ENCODE measurements at places on chromosomes 3 and 15.

DNA sequence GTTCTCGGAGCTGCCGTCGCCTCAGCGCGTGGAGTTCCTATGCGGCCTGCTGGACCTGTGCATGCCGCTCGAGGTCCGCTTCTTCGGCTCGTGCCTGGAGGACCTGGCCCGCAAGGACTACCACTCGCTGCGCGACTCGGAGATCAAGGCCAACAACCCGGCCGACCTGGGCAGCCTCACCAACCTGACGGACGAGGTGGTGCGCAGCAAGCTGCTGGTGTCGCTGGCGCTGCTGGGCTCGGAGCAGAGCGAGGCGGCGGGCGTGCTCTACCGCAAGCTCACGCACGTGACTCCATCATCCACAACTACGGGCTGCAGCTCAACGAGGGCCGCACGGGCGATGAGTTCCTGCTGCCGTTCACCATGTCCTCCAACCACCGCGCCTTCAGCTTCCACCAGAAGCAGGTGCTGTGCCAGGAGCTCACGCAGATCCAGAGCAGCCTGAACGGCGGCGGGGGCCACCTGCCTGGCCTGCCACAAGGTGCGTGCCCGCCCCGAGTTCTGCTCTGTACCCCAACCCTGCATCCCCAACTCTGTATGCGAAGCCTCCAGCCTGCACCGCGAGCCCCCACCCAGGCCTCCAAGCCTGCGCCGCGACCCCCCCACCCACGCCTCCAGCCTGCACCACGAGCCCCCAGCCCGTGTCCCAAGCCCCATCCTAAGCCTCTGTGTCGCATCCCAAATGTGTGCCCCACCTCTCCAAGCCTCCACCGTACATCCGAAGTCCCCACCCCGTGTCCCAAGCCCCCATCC lies 178.2 kb downstream of the OR4M2 start:
- DNase-seq, result no peak

- no peak for DNase-seq
Measured at GRCh38 chr3:119149484-119149883, 3.5 kb downstream of the TEX55 start.

DNA sequence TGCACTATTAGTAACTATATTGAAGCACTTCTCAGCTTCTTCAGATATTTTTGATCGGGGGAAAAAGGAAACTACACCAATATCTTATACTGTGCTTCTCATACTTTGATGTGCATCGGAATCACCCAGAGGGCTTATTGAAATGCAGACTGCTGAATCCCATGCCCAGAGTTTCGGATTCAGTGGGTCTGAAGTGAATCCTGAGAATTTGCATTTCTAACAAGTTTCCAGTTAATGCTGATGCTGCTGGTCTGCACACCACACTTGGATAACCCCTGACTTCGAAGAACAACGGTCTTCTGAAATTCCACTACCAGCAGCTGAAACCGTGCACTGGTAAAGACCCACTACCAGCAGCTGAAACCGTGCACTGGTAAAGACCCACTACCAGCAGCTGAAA lies 243.9 kb downstream of the NTRK3 start:
- DNase-seq, result no peak

DNA sequence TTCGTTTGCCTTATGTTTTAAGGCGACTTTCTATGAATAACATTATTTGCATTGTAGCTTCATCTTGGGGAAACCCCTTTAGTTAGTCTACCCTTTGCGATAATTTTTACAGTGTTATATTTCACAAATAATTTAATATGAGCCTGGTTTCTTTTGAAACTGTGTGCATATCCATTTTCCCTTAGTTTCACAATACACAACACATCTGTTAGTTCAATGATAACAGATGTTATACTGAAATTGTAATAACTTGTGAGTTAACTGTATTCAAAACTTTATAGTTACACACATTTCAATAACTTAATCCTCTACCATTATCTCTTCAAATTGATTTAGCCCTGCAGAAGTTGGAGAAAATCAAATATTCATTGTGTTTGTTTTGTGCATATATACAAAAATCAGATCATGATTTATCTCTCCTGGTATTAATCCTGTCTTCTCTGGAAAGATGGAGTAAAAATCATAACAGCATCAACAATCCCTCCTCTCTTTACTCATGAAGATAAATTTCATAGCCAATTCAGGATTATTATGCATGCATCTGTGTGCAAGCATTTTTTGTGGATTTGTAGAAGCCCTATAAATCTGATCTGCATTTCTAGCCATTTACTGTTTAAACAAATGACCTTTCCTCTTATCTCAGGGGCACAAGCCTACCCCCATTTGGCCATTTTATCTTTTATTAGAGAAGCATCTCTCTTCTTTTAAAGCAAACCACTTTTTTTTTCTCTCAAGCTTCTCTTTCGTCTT lies 304.0 kb downstream of the VPS13C start:
- no peak for DNase-seq

GRCh38 chr15:85706779-85707518 lies 87.8 kb downstream of the KLHL25 start:
- DNase-seq, result no peak

DNA sequence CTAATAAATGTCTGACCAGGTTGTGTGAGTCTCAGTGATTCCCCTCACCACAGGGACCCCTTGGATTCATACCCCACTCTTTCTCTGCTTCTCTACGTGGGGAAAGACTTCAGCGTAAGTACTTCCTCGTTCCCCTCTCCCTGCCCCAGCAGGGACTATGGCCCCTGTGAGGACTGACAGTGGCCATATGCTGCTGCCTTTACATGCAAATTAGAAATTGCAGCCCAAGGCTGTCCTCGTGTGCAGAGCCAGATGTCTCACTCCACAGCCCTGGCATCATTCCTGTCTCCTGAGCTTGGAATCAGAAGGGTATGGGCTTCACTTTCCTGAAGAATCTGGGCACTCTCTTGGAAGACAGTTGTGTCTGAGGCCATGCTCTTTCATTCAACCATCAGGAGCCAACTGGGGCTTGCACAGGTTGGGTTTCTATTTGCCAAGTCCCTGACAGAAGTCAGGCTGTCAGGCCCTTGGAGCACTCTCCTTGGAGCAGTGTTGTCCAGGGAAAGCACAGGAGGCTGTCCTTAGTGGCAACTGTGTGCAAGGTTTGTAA lies 30.5 kb upstream of the IQCF2 start:
- DNase-seq, result no peak

DNA sequence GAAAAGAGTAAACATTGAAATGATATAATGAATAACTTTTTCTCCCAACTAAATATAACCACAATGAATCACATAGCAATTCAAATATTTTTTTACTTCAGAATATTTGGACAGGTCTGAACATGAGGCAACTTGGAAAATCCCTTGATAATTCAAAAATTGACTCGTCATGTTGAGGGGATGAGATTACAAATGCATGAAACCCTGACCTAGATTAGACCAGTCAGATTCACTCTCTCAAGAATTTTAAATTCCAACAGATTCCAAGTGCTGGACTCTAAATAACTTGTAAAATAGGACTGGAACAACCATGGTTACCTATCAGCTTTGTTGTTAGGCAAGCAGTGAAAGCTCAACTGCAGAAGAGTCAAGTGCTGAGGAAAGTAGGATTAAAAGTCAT lies 317.5 kb downstream of the GBE1 start:
- no peak for DNase-seq

- DNase-seq, result no peak
Measured at GRCh38 chr3:30604093-30604492, 2.3 kb upstream of the TGFBR2 start.

GRCh38 chr3:43015991-43016865 lies 37.1 kb downstream of the GASK1A start:
- DNase-seq, result no peak

GRCh38 chr3:182782149-182782548 lies 11.2 kb upstream of the ATP11B start:
- no peak for DNase-seq

GRCh38 chr3:124570232-124570631 lies 160.0 kb upstream of the UMPS start:
- DNase-seq, result no peak

DNA sequence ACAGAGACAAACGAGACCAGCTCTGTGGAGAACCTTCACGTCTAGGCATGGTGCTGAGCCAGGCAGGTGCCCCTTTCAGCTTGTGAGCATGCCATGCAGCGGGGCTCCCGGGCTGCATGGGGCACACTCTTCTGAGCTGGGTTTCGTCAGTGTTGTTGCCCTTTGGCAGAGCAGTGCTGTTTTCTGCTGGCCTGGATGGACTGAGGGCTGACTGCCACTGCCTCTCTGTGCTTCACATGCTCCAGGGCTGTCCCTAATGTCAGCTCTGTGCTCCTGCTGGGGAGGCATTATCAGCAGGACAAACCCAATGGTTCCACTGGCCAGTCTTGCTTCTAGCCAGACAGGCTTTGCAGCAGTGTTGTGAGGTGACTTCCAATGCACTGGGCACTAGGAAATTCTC lies 9.5 kb downstream of the GASK1A start:
- DNase-seq, result no peak

GRCh38 chr3:10517627-10518026 lies 12.2 kb upstream of the ATP2B2 start:
- DNase-seq, result no peak

DNA sequence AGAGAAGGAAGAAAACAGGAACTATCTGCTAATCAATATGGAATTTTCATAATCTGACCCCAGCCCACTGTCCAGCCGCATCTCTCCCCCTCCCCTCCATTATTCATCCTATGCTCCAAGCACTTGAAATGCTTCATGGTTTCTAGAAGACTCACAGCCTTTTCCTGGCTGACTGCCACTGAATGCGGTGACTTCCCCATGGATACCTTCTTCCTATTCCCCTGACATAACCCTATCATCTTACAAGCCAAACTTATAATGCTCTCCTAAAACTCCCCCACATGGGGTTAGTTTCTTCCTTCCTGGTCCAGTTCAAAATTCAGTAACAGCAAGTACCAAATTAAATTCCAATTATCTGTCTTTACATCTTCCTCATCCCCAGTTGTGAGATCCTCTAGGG lies 31.2 kb upstream of the PTX3 start:
- DNase-seq, result no peak

GRCh38 chr3:134260987-134261386 lies 10.3 kb upstream of the RYK start:
- no peak for DNase-seq

DNA sequence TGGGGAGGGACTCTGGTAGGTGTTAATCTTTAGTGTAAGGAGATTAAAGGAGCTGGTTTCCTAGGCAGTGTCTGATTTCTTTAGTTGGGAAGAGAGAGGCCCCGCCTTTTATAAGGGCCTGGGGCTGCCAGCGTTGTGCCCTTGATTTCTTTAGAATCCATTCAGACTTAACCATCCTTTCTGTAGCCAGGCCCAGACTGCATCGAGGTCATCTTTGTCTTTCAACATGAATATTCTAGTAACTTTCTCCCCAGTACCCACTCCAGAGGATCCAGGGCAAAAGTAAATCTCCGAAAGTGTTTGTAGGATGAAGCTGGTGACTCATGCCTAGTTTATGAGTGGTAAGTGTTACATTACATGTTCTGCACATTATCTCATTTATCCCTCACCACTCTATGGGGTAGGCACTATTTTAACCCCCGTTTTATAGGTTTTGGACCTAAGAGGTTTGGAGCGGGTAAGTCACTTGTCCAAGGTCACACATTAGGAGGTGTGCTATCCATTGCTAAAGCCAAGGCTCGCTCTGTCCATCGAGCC lies 11.8 kb upstream of the USP3 start:
- no peak for DNase-seq

GRCh38 chr15:70337277-70338186 lies 239.8 kb upstream of the TLE3 start:
- no peak for DNase-seq

DNA sequence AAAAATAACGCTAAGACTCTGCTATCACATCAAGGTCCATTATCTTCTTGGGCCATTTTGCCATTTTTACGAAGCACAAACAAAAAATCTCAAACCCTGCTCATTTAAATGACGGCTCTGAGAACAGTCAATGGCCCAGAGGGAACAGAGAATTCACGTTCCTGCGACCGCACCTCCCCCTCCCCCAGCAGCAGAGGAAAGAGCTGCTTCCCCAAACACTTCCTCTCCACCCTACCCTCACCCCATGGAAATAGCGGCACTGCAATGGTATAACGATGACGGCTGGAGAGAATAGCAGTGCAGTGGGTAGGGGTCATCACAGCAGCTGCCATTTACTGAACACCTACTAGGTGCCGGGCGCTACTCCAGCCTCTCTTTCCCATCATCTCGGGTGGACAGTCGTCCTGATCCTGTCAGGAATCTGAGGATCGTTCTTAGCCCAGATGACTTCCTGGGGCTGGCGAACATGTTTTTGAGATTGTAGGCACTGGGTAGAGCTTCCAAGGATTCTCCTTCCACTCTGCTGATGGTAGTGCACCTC lies 113.3 kb downstream of the IQSEC1 start:
- no peak for DNase-seq

DNA sequence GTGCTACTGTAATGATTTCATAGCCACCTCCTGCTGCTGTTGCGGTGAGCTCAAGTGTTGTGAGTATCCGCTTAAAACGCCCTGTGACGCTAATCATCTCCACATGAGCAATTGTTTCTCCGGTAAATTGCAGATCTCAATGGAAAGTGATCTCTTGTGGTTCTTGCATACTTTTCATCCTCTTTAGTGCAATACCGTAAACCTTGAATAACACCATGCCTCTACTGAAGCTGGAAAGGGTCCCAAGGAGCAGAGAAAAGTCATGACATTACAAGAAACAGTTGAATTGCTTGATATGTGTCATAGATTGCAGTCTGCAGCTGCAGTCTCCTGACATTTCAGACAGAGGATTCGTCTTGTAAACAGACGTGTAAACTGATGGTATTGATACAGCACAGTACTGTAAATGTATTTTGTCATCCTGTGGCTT lies 6.0 kb upstream of the CEMIP start:
- DNase-seq, result no peak

DNA sequence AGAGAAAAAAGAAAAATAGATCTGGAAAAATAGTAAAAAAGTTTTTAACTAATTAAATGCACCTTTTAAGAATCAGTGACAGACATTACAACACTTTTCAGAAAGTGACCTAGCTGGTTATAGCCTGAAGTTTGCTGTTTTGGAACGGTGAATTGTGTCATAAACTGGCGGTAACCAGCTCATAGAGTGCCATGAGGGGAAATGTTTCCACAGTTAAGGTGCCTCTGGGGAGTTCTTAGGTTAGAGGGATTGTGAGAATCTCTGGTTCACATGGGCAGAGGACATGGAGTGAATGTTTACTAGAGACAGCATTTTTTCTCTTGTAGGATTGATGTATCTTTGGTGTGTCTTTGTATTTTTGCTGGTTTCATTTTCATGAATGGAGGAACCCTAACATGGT lies 2.8 kb downstream of the TBC1D23 start:
- DNase-seq, result no peak

- no peak for DNase-seq
Measured at GRCh38 chr3:107956991-107957900, 133.6 kb downstream of the CD47 start.

GRCh38 chr15:62833646-62834045 lies 208.9 kb upstream of the TPM1 start:
- no peak for DNase-seq

DNA sequence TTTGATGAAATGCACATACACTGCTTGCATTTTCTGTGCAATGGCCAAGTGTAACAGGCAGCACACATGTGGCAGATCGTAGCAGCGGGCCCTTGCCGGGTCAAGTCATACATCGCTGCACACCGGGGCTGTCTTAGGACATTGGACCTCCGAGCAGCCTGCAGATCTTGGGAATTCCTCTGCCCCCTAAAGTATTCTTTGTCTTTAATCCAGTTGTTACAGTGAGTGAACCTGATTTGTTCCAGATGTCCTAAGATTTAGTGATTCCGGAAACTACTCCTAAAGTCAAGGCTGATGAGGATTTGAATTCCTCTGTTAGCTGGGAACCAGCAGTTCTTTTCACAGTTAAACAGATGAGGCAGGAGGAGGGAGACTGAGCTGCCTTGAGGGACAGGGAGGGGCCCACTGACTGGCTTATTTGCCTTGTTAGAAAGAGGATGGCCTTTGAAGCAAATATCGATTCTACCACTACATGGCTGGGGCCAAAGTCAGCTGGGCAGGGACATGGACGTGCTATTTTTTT lies 190.7 kb upstream of the CTDSPL start:
- DNase-seq, result no peak
